ENCODE measurements at places on chromosomes 7 and 10.

DNA sequence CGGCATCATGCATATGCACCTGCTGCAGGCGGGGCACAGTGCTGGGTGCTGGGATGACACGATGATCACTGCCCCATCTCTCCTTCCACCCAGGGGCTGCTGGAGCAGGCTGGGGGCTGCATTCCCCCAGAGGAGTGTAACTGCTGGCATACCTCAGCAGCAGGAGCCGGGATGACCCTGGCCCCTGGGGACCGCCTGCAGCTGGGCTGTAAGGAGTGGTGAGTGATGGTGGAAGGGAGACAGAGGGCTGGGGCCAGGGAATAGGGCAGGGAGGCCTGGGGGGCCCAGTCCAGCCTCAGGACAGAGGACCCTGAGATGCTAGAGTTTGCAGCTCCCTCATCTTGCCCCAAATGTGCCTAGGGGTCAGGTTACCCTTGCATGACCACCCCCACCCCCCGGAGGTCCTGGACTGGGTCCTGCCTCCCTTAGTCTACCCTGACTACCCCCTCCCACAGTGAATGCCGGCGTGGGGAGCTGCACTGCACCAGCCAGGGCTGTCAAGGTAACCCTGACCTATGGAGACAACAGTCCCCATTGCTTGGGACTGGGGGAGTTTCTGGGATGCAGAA is 14.5 kb upstream of the ZNF862 start:
- no peak overlapping the region for H3K4me3 ChIP-seq
- H3K27ac ChIP-seq: no peak overlapping the region
- no peaks in the 10 kb centered on the region for H3K4me1 ChIP-seq

DNA sequence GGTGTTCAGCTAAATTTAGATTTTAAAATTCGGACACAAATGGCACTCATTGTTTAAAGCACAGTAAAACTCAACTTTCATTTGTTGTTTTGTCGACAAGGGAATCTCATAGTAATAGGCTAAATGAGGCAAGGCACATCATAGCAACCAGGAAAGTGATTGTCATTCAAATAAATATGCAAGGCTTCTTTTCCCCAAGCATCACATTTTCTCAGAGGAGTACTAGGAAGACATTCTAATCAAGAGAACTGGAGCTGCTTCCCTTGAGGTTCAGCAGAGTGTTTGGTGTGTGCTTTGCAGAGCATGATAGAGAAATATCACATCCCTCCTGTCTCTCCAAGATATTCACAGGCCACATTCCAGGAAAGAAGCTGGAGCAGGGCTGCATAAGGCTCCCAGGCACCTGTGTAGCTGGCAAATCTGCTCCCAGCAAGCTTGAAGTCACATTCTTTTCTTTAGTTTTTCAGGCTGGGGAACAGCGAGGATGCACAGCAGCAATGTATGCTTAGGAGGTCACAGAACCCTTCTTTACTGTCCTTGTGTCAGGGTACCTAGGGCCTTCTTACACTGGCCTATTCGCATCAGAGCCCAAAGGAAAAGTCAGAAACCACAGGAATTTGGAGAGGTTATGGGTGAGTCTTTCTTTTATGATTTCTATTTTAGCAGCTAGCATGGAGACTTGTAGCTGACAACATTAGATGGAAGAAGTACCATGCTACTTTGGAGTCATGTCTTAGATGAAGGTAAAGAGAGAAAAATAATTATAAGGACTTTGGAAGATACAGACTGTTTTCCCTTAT is 95.9 kb upstream of the HDAC9 start:
- DNase-seq: no peak
- H3K27me3 ChIP-seq: no peaks in the 10 kb centered on the region
- no peaks in the 10 kb centered on the region for H3K4me1 ChIP-seq
- no peak overlapping the region for H3K27ac ChIP-seq
- H3K36me3 ChIP-seq: no peaks in the 10 kb centered on the region

- H3K4me3 ChIP-seq: no peak overlapping the region
- peak overlapping the region; percentile 45 for H3K27ac ChIP-seq
- H3K27me3 ChIP-seq: peaks cover 2% of the 10 kb centered on the region
- DNase-seq: no peak
- H3K4me1 ChIP-seq: no peaks in the 10 kb centered on the region
These were observed 2.4 kb upstream of the UBE3C start for GRCh38 chr7:157136372-157136771.

- no peaks in the 10 kb centered on the region for H3K4me1 ChIP-seq
- H3K27ac ChIP-seq: no peak overlapping the region
- H3K36me3 ChIP-seq: no peaks in the 10 kb centered on the region
- H3K4me3 ChIP-seq: no peak overlapping the region
These were observed 115.5 kb upstream of the GPR26 start for GRCh38 chr10:123550675-123551096.

DNA sequence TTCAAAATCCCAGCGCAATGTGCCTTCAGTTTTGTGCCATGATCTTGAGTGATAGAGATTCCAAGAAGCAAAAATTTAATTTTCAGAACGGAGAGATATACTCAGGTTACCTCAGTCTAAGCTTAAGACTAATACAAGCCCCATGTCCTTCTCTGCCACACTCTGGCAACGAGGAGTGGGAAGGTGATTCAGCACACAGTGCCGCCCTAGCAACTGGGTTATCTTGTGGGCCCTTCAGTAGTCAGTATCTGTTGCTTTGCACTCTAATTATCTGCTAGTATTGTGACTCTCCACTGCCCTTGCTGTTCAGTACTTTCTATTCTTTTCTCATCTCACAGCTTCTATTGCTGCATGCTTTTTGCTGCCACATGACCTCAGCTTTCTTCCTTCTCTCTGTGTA is 39.2 kb upstream of the MKLN1 start:
- no peak for DNase-seq
- H3K4me3 ChIP-seq: no peak overlapping the region
- no peaks in the 10 kb centered on the region for H3K36me3 ChIP-seq

DNA sequence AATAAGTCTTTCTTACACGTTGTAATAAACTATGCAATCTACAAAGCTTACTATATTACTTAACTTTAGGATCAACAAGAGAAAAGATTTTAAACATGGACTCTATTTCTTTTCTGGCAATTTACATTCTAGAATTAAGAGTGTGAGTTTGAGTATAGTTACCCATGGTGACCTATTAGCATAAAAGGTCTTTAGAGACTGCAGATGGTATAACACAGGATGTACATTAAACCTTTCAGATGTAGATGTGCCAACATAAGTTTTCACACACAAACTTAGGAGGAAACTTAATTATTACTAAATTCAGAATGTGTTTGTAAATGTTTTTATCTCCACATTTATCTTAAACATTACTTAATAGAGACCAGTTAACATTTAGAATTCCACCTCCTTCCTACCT is 54.1 kb downstream of the KCND2 start:
- no peak overlapping the region for H3K4me3 ChIP-seq
- no peaks in the 10 kb centered on the region for H3K4me1 ChIP-seq
- no peak overlapping the region for H3K27ac ChIP-seq
- H3K36me3 ChIP-seq: no peaks in the 10 kb centered on the region
- H3K27me3 ChIP-seq: no peaks in the 10 kb centered on the region

GRCh38 chr7:112892263-112892662 is 102.1 kb upstream of the TMEM168 start:
- H3K4me1 ChIP-seq: no peaks in the 10 kb centered on the region
- no peak for DNase-seq
- H3K4me3 ChIP-seq: no peak overlapping the region

- DNase-seq: no peak
- H3K4me1 ChIP-seq: peaks cover 5% of the 10 kb centered on the region
- H3K27me3 ChIP-seq: peaks cover 19% of the 10 kb centered on the region
These were observed 30.9 kb downstream of the LEP start for GRCh38 chr7:128271942-128272481.

- H3K4me1 ChIP-seq: no peaks in the 10 kb centered on the region
- H3K36me3 ChIP-seq: peaks cover under 1% of the 10 kb centered on the region
- H3K4me3 ChIP-seq: no peak overlapping the region
These were observed 105.5 kb downstream of the MYOF start for GRCh38 chr10:93376372-93377293.

DNA sequence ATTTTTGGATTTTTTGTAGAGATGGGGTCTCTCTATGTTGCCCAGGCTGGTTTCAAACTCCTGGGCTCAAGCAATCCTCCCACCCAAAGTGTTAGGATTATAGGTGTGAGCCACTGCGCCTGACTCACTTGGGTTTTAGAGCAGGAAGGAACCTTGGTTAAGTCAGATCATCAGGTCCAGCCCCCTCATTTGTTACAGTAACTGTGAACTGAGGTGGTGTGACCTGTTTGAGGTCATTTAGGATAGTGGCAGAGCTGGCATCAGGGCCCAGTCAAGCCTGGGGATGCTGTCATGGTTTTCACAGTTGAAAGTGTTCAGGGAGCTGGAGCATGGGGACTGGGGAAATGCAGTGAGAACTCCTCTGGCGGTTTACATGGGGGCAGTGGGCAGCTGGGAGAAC is 159.6 kb downstream of the TAX1BP1 start:
- no peak overlapping the region for H3K4me3 ChIP-seq
- H3K27me3 ChIP-seq: no peaks in the 10 kb centered on the region
- no peak for DNase-seq
- no peaks in the 10 kb centered on the region for H3K36me3 ChIP-seq

DNA sequence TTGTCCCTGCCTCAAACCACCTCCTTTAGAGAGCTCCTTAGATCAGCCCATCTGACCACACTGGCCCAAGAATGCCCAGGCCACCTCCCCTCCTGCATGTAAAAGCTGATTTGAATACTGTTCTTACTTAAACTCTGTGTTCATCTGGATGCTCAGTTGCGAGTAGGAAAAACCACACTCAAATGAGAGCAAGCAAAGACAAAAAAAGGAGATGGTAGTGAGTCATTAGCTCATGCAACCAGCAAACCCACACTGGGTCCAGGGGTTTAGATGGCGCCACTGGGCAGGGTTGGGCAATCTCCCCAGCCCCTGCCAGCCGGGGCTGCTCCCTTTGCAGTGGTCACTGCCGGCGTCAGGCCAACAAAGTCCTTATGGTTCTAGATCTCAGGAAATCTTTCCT is 32.7 kb downstream of the TSPAN15 start:
- DNase-seq: no peak
- H3K27ac ChIP-seq: no peak overlapping the region
- no peaks in the 10 kb centered on the region for H3K36me3 ChIP-seq
- H3K27me3 ChIP-seq: no peaks in the 10 kb centered on the region
- H3K4me1 ChIP-seq: no peaks in the 10 kb centered on the region

DNA sequence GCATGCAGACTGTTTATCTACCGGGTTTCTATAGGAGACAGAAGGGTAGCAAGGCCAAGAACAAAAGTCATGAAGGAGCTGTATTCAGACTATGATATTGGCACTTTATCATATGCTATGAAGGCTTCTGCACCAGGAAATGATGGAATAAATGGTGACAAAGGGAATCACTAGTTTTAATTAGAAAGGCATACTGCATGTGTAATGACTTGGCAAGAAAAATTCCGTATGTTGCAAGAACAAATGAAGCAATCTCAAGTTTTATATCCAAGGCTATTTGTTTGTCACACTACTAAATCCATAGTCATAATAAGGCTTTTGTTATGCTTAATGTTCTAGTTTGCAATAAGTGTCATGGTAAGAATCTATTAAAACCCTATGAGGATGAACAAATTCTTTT is 230.9 kb downstream of the ZEB1 start:
- H3K4me3 ChIP-seq: no peak overlapping the region
- no peak for DNase-seq
- H3K27ac ChIP-seq: peak overlapping the region; percentile 72

- peak overlapping the region; percentile 27 for H3K27ac ChIP-seq
- no peak overlapping the region for H3K4me3 ChIP-seq
- no peaks in the 10 kb centered on the region for H3K36me3 ChIP-seq
These were observed 232.2 kb downstream of the KIAA1217 start for GRCh38 chr10:24440817-24441797.

DNA sequence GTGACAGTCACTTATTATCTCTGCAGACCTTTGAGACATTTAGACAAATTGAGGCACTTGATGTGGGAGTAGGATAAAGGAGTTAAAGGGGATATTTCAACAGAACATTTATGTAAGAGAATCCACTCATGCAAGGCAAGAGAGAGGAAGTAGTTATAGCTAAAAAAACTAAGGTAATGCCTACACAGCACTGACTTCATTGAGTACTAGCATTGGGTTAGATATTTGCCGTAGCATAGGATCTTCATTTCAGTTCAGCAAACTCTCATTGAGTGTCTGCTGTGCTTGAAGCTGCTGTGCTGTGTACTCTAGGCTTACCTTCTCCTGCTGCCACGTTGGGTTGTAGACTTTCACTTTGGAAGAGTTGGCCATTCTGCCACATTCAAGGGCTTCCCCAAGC is 10.5 kb upstream of the ENTPD1 start:
- no peak overlapping the region for H3K4me3 ChIP-seq
- no peaks in the 10 kb centered on the region for H3K27me3 ChIP-seq
- no peaks in the 10 kb centered on the region for H3K36me3 ChIP-seq
- no peak for DNase-seq
- H3K27ac ChIP-seq: no peak overlapping the region
- no peaks in the 10 kb centered on the region for H3K4me1 ChIP-seq

- no peak for DNase-seq
- H3K27me3 ChIP-seq: no peaks in the 10 kb centered on the region
- H3K4me1 ChIP-seq: no peaks in the 10 kb centered on the region
- no peak overlapping the region for H3K27ac ChIP-seq
- no peak overlapping the region for H3K4me3 ChIP-seq
- no peaks in the 10 kb centered on the region for H3K36me3 ChIP-seq
These were observed 16.8 kb upstream of the NDST2 start for GRCh38 chr10:73828161-73828560.

DNA sequence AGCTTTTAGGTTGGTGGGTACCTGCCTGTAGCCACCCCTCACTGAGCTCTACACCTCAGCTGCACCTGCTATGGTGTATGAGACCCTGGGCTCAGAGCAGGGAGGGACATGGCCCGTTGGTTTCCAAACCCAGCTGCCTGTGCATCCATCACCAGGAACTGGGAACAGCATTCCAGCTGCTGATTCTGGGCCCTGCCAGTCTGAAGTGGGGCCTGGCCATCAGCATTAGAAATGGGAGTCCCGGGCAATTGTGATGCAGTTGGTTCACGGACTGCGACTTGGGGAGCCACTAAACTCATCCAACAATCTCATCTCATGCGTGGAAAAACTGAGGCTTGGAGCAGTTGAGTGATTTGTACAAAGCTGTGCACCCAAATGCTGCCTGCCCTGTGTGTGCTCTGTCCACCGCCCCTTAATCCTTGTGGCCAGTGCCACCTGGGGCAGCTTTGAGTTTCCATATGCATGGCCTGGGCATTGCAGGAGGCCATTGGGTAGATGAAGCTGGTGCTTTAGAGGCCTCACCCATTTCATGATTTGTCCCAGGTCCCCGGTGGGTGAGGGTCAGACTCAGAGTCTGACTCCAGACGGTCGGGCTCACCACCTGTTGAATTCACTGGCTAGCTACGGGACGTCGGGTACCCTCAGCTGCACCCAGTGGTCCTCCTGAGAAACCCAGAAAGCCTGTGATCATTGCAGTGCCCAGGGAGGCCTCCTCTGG is 109.0 kb upstream of the SHH start:
- H3K27ac ChIP-seq: peak overlapping the region; percentile 7
- DNase-seq: no peak

GRCh38 chr7:3806516-3806915 is 505.5 kb downstream of the SDK1 start:
- no peaks in the 10 kb centered on the region for H3K27me3 ChIP-seq
- no peaks in the 10 kb centered on the region for H3K36me3 ChIP-seq
- DNase-seq: no peak
